Spinal cord (tissue), 10 donors: ENCODE measurements at places on chromosomes 1 and 21.

- no peak for DNase-seq
Observed at GRCh38 chr1:117770981-117771531, 158.4 kb downstream of the GDAP2 start.

GRCh38 chr1:234628089-234628488 is 18.1 kb upstream of the IRF2BP2 start:
- DNase-seq: no peak

DNA sequence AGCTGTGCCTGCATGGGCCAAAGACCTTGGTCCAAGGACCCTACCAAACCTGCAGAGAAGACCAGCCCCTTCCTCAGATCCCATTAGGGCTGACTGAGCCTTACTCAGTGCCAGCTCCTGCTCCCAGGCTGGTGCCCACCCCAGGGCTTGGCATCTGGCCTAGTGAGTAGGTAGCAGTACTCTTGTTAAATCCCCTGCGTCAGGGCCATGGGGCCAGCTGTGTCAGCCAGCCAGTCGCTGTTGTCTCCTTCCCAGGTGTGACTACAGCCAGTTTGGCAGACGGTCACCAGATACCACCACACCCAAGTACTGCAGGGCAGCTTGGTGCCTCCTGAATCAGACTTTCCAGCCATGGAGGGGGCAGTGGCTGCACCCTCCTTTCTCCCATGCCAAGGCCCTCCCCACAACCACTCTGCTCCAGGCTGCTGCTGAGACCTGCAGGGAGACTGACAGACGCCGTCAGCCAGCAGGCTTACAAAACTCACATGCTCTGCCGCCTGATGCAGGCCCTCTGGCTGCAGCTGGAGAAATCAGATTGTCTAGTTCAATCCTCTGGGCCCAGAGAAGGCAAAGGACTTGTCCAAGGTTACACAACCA is 3.0 kb downstream of the TENT5B start:
- no peak for DNase-seq

- DNase-seq: no peak
Observed at GRCh38 chr1:216553040-216553439, 129.8 kb upstream of the USH2A start.

DNA sequence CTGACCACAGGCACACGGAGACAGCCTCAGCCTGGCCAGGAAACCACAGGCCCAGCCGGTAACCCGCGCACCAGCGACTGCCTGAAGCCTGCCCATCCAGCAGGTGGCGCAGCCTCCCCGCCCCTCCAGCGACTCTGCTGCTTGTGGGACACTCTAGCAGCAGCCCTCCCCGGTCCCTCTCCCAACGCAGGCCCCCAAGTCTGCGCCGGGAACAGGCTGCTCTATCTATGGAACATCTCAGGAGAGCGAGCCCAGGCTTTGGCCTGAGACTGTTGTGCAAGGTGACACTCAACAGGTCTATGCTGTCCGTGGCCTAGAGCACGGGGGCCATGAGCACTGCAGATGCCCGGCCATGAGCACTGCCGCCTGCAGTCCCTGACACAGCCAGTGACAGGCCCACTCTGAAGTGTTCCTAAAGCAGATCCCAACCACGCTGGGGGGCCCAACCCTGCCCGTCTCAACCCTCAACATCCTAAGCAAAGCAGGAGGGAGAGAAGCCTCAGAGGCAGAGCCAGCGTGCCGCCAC is 28.4 kb downstream of the WDR4 start:
- DNase-seq: no peak

DNA sequence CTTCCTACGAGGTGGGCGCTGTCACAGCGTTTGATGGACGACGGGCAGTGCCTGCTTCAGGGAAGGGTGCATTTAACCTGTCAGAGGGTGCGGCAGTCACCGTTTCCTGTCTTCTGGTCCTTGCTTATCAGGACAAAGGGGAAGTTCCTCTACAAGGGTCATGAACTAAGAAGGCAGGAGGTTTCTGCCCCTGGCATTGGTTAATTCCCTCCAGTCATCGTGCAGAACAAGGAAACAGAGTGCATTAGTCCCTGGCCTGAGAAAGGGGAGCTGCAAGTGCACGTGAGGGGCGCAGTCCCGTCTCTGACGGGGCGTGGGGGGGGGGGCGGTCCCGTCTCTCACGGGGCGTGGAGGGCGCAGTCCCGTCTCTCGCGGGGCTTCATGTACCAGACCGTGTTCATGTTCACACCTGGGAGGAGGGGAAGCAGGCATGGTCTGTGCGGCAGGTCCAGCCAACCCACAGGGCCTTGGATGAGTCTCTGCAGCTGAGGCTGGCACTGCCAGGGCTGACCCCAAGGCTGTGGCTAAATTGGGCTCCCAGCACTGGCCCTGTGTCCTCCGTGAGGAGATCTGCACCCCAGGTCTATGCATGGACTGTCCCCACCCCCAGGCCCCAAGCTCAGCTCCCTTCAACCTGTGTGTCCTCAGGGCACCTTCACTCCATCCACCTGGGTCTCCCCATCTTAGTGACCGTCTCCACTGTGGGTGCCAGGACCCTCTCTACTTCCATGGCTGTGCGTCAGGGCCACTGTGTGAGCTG is 89.2 kb upstream of the COL6A1 start:
- no peak for DNase-seq

DNA sequence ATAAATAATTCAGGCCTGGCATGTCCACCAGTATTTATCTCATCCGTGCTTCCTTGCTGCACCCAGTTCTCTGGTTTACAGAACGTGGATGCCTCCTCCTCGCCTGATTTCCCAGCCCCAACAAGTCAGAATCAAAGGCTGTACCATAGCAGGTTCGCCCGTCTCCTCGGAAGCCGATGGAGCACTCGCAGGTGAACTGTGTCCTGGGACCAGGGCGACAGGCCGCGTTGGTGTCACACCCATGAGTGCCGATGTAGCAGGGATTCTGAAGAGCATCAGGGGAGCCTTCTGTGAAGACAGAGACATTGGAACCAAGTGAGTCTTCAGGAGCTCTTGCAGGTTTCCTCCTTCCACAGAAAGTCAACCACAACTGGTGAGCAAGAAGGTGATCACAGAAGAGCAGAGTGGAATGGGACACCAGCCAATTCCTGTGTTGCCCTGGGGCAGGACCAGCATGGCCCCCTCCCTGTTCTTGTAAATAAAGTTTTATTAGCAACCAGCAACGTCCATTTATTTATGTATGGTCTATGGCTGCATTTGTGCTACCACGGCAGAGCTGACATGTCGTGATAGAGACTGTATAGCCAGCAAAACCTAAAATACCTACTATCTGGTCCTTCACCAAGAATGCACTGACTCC is 40.8 kb downstream of the NID1 start:
- no peak for DNase-seq

DNA sequence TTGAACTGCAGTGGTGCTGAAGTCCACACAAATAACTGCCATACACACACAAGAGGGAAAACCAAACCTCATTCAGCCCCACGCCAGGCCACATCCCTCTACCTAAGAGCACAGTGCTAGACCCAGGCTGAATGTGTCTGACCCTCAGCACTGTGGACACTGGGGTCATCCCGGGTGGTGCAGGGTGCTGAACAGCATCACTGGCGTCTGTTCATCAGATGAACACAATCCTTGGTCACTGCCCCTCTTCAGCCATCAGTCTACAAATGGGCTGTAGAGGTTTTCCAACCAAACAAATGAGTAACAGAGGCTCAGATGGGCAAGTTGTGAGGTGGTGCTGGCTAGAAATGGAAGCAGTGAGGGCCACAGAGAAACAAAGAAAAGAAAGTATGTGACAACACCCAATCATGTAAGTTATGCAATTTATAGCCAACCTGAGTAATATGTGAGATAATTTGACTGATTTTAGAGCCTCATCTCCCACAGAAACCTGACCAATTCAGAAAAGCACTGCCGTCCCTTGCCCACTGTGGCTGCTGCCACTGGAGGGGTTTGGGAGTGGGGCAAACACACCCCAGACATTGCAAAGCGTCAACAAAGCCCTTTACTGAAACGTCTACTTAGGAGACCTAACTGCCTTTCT is 27.9 kb downstream of the GNB1 start:
- DNase-seq: no peak

GRCh38 chr1:31421371-31422040 is 8.5 kb downstream of the SERINC2 start:
- DNase-seq: no peak

DNA sequence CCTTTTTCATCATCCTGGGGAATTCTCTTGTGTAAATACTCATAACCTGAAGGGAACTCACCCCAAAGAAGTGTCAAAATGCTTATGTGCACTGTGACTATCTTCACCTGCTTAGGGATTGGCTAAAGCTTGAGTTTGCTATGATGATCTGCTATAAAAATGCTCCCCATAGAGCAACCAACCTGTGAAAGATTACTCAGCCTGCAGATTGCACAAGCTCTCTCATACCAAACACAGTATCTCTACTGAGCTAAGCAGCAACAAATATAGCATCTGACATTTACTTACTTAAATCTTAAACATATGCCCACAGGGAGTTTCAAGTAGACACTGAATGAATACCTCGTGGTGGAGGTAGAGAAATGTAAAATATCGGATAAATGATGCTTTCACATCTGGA is 725.8 kb downstream of the MRPL39 start:
- DNase-seq: no peak

DNA sequence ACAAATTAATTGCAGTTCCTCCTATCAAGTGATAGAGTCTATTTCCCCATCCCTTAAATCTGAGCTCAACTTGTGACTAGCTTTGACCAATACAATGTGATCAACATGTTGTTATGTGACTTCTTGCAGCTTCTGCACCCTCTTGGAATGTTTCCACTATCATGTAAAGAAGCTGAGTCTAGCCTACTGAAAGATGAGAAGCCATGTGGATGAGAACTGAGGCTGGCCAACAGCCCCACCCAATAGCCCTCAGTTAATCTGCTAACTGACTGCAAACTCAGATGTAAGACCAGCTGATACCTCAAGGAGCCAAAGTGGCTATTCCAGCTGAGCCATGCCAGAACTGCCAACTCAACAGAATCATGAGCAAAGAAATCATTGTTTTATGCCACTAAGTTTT is 44.0 kb downstream of the LYST start:
- no peak for DNase-seq

- DNase-seq: no peak
Observed at GRCh38 chr21:46585191-46585953, 19.5 kb downstream of the S100B start.

- DNase-seq: no peak
Observed at GRCh38 chr21:43190544-43190943, 21.7 kb downstream of the CRYAA start.

DNA sequence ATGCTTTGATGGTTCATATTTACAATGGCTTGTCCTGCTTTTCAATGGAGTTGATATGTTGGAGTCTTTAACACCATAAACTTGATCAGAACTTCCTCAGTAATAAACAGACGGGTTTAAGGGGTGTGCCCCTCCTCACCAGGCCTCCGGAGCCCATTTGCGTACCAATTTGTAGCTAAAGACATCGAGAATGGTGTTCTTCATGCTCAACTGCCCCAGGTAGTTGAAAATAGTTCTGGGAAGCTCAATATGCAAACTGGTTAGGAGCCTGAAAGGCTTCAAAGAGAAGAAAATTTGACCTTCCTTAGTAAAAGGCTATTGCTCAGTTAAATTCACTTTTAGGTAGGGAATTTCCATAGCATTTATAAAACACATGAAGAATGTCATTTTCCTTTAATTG is 68.1 kb upstream of the RRP15 start:
- no peak for DNase-seq

- DNase-seq: no peak
Observed at GRCh38 chr21:31387560-31388186, 43.6 kb upstream of the TIAM1 start.

DNA sequence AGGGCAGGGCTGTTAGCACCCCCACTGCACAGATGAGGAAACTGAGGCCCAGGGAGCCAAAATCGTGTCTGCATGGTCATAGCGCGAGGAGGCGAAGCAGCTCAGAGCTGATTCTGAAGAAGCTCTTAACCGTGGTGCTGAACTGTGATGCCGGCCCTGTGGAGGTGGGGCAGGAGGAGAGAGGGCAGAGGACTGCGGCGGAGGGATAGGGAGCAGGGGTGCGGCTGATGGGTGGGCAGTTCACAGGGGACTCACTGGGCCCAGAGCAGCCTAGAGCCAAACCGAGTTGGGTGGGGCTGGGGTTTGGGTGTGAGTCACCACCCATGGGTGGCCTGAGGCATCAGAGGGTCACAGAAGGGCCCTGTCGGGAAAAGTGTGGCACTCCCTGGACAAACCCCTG is 74.7 kb downstream of the RAP1GAP start:
- DNase-seq: no peak

DNA sequence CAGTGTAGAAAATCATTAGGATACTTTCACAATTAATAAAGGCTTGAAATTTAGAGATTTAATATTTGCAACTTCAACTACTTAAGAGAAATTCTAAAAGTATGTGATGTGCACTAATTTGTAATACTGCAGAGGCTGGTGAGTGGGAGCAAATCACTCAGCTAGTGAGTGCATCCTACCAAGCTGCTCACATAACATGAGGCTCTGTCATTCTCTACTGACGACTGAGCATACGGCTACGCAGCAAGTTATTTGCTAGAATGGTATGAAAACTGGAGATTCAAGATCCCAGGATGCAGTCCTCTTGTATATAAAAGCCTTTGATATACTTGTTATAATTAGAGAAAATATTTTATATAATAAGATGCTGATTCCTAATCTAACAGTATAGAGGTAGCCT is 90.1 kb downstream of the ATP1B1 start:
- no peak for DNase-seq

GRCh38 chr1:172449585-172450523 is 6.0 kb upstream of the PIGC start:
- no peak for DNase-seq

- DNase-seq: no peak
Observed at GRCh38 chr1:36076979-36077573, 6.8 kb upstream of the TEKT2 start.

DNA sequence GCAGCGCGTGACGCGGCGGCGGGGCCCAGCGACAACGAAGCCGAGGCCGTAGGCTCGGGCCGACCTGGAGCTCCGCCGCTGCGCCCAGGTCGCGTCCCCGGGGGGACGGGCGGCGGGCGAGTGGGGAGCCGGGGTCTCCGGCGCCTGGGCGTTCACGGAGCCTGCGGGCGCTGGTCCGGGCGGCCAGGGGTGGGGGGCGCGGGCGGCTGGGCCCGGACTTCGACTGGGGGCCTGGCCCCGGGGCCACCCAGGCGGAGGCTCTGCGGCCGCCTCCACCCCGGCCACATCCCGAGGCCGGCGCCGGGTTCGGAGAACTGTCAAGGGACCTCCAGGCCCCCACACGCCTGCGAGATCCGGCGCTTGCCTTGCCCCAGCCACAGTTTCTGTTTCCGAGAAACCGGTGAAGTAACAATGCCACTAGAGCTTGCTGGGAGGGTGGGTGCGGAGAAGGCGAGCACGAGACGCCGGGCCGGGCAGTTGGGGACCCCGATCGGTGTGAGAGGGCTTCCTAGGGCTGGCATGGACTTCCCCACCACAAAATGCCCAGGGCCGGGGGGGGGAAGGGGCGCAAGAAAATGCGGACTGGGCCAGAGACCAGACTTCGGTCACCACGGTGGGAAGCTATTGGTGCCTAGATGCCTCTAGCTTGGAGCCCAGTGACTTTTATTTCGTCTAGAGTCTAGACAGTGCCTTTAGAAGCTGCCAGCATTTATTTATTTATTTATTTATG is 501 bp downstream of the FBXO6 start:
- no peak for DNase-seq

- peak; percentile 64 for DNase-seq
Observed at GRCh38 chr1:93680420-93681100, 1.1 kb downstream of the BCAR3 start.
